Thymus (tissue), 14 donors: ENCODE measurements at places on chromosomes 7 and 10.

DNA sequence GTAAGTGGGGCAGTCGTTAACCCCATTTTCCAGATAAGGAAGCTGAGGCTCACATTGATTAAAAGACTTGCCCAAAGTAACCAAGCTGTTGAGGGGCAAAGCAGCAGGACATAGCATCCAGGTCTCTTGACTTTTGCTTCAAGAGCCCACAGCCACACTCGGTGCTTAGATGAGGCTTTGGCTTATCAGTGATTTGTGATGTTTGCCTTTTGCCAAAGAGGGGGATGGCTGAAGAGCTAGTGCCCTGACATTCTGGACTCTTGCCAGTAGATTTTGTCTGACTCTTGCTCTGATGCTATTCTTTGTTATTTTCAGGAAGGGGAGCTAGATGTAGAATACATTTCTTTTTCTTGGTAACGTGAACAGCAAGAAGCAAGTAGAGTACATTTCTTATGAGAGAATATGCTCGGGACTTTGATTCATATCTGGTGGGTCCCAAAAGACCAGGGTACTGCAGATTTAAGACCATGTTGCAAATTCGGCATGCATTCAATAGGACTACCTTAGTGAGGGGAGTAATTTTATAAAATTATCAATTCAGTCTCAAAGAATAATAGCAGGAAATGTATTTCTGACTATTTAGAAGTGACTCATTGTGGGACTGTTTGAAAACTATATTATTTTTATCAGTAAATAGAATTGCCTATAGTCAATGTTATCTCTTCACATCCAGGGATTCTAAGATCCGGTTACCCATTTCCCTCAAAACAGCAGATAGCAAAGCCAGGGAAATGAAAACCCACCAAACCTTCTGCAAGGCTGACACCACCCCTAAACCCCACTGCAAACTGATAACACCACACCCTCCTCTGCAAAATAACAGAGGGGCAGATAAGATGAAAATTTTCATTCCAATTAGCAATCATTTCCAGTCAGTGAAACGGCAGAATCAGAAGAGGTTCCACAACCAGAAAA, 180.0 kb upstream of the BMPER start:
- DNase-seq, result no peak

GRCh38 chr10:33919244-33919643, 584.8 kb upstream of the NRP1 start:
- no peak for DNase-seq

GRCh38 chr10:98528166-98528804, 81.5 kb upstream of the HPS1 start:
- no peak for DNase-seq

DNA sequence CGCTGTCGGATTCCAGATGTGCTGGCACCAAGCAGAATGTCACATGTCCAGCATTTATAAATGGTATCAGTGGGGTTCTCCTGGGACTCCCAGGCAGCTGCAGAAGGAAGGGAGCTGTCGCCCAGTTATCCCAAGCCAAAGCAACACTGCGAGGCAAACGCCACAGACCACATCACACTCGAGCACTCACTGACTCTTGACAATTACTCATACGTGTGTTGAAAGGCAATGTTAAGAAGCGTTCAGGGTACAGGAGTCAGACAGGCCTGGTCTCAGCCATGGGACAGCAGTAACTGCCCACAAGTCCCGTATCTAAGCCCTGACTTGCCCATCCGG, 113.4 kb downstream of the DIP2C start:
- DNase-seq, result no peak

DNA sequence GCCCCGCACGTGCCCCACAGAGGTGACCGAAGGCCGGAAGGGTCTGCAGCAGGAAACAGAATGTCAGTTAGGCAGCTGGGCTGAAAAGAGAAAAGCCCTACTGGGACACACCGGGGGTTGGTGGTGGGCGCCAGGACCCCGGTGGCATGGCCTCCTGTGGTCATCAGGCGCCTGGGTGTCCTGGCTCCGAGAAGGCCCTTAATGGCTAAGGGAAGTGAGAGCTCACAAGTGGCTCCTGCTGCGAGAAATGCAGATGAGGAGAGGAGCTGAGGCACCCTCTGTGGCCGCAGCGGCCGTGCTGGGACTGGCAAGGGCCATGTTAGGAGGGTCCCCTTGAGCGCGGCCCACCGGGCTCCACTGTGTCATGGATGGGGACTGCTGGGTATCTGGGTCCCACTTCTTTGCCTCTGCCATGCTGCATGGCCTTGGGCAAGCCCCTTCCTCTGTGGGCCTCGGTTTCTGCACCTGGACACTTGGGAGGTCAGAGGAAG, 79.2 kb upstream of the GNA12 start:
- no peak for DNase-seq

- no peak for DNase-seq
Observed at GRCh38 chr10:29472301-29473086, 162.3 kb downstream of the SVIL start.

DNA sequence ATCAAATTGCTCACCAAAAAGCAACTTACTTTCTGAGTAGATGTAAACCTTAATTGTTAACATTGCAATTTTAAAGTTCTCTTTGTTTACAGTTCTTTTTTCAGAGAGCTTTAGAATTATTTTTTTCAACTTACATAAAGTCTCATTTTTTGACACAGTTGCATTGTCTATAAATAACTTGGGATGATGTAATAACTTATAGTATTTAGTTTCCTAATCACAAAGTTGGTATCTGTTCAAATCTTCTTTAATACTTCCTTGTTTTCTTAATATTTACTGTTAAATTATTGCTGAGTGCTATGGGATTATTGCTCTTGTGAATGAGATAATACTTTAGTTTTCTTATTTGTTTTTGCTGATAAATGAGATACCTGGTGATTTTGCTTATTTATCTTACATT, 18.9 kb upstream of the SUV39H2 start:
- DNase-seq, result no peak

DNA sequence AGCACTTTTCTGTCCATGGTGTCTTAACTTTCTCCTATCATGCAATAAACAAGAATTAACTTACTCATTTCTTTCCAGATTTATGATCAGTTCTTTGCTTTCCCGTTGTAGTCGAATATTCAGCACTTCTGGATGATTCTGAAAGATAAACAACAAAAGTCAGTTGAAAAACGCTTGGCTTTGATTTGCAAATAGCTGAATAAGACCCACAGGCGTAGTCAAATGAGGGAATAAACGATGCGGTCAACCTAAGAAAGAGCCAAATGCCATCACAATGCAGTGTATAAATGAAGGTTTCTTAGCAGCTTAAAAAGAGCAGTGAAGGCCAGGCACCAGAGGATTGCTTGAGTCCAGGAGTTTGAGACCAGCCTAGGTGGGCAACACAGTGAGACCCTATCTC, 109.4 kb downstream of the ADAM12 start:
- no peak for DNase-seq

- no peak for DNase-seq
Observed at GRCh38 chr7:94972296-94972695, 64.9 kb downstream of the PPP1R9A start.

GRCh38 chr7:23955145-23955544, 245.1 kb downstream of the STK31 start:
- no peak for DNase-seq

DNA sequence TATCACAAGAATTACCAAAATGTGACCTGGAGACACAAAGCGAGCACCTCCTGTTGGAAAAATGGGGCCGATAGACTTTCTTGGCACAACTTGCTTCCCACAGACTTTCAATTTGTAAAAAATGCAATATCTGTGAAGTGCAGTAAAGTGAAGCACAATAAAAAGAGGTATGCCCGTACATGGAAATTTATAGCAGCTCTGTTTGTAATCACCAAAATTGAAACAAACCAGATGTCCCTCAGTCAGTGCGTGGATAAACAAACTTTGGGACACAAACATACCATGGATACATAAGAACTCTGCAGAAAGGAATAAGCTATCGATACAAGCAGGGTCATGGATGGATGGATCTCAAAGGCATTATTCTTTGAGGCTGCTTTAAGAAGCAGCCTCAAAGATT, 33.6 kb downstream of the ARID5B start:
- no peak for DNase-seq

DNA sequence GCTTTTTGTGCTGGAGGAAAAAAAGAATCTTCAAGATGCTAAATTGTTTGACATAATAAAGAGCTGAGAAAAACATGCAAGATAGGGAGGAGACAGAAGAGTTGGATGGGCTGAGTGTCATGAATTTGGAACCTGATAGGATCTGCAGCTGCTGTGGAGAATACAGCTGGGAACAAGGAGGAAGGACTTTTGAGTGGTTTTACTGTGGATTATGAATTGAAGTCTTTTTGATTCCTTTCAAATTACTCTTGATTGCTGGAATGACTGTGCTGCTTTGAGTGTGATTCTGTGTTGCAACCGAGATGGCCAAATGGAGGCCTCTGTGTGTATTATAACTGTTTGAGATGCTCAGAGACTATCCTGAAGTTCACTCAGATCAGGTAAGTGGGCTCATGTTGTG, 4.0 kb downstream of the EFCAB10 start:
- DNase-seq, result no peak

- DNase-seq, result no peak
Observed at GRCh38 chr7:17071866-17072265, 190.1 kb upstream of the AGR3 start.

GRCh38 chr10:117004227-117005025, 561 bp downstream of the SHTN1 start:
- DNase-seq, result no peak

- no peak for DNase-seq
Observed at GRCh38 chr10:130243015-130243414, 106.8 kb downstream of the GLRX3 start.
